ENCODE measurements at places on chromosomes 7 and 10.

- no peak for DNase-seq
These were observed 95.3 kb downstream of the ZMIZ1 start for GRCh38 chr10:79164075-79164474.

DNA sequence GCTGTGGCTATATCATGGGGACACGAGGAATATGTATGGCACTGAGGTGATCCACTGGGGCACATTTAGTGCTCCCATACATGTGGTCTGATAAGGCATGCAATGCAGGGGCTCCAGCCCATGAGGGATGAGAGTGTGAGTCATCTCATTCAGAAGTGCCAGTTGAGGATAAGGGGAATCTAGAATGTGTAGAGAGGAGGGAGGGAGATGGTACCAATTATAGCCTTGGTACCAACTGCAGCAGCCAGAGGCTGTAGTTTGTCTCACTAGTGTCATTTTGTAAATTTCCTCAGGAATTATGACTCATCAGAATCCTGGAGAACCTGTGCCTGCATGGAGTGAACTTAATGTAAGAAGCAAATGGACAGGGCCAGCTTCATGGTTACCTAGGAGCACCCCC lies 46.2 kb downstream of the LAMB4 start:
- DNase-seq: no peak

DNA sequence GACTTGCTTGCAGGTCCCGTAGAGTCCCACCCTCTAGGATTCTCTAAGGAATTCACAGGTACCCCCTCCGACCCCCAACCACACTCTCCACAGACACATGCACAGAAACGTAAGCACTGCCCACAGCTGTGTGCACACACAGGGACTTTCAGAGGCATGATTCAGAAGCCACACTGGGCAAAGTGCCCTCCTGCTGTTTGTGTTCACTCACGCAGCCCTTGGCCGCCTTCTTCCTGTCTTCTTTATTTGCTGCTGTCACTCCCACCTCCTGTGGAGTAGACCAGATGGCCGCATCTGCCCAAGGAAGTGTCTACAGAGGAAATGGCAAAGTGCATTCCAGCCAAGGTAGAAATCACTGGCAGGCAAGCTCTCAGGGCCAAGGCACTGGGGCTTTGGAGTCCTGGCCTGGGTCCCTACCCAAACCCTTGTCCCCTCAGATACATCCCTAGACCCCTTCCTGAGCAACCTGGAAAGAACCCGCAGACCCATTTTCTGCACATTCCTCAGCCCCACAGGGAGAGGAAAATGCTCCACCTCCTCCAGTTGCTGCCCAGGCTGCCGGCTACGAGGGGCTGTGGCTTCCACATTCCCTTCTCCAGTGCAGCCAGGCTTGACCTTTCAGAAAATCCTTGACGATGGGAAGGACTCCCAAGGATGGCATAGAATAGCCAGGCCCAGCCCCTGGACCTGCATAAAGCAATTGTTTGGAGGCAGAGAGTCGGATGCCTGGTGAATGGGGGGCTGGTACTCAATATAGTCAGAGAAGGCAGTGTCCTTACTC lies 21.6 kb upstream of the GIMAP8 start:
- DNase-seq: no peak

GRCh38 chr10:15211464-15211979 lies 43.0 kb upstream of the NMT2 start:
- no peak for DNase-seq

DNA sequence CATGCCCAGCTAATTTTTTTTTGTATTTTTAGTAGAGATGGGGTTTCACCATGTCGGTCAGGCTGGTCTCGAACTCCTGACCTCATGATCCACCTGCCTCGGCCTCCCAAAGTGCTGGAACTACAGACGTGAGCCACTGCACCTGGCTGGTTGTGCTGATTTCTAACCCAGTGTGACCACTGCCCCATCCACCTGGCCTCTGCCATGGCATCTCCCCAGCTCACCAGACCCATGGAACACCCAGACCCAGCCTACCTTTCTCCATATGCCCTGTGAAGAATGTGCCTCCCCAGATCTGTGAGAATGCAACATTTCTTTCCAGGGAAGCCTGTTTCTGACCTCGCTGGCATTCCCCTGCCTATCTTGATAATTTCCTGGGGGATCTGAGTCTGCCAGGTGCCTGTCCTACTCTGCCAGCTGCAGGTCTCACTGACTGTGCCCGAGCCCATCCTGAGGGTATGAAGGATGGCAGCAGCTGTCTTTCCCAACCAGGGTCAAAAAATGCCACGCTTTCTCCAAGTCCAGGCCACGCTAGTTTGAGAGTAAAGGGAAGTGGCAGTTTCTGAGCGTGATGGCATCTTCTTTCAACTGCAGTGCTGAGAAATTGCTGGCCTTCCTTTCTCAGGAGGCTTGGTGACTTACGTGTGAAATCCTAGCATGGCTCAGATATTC lies 324.4 kb upstream of the ZNF32 start:
- no peak for DNase-seq

DNA sequence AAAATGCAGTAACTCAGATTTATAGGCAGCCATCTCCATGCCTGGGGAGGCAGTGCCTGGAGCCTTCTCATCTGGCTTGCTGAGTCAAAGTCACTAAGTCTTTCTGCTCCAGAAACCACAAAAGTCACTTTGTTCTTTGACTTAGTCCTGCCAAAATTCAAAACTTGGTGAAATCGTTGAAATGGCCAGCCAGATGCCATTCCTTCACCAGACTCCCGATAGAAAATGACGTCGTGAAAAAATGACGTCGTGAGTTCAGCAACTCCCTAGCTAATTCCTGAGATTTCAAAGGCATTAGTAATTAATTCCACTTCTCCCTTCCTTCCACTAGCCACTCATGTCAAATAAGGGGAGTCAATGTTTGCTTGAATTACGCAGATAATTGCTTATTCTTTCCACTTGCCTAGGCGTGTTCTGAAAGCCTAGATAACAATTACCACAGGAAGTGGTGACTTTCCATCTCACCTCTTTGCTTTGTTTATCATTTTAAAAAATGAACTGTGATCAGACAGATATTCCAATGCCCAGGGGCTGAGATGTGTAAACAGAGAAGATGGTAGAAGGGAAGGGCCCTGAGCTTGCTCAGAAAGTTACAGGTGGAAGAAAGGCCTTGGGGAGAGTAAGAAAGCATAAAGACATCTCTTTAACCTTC lies 48.5 kb upstream of the OSBPL3 start:
- DNase-seq: no peak

Measured in NCI-H1694 treated with DMSO at 0.1 percent for 48 hours (cell line).